Ovary (tissue), 10 donors: ENCODE measurements at places on chromosomes 6 and 20. TPM values are rescaled to one million over a fixed set of nuclear protein-coding genes. Genes with fewer than 3 reads are reported as not detected.
A peak's percentile ranks its signal among the peaks of the same experiment; 100 is the strongest.

Gene EPPIN
- not detected for total RNA-seq

GRCh38 chr6:130513770-130514169 lies 148.0 kb downstream of the TMEM200A start:
- H3K36me3 ChIP-seq = no peaks in the 10 kb centered on the region
- H3K4me3 ChIP-seq = no peak overlapping the region
- no peak overlapping the region for H3K27ac ChIP-seq
- peaks cover 1% of the 10 kb centered on the region for H3K4me1 ChIP-seq

GRCh38 chr20:60559462-60559861 lies 601.2 kb downstream of the CDH26 start:
- H3K4me1 ChIP-seq = no peaks in the 10 kb centered on the region
- no peaks in the 10 kb centered on the region for H3K36me3 ChIP-seq
- no peak for DNase-seq
- no peak overlapping the region for H3K27ac ChIP-seq

DNA sequence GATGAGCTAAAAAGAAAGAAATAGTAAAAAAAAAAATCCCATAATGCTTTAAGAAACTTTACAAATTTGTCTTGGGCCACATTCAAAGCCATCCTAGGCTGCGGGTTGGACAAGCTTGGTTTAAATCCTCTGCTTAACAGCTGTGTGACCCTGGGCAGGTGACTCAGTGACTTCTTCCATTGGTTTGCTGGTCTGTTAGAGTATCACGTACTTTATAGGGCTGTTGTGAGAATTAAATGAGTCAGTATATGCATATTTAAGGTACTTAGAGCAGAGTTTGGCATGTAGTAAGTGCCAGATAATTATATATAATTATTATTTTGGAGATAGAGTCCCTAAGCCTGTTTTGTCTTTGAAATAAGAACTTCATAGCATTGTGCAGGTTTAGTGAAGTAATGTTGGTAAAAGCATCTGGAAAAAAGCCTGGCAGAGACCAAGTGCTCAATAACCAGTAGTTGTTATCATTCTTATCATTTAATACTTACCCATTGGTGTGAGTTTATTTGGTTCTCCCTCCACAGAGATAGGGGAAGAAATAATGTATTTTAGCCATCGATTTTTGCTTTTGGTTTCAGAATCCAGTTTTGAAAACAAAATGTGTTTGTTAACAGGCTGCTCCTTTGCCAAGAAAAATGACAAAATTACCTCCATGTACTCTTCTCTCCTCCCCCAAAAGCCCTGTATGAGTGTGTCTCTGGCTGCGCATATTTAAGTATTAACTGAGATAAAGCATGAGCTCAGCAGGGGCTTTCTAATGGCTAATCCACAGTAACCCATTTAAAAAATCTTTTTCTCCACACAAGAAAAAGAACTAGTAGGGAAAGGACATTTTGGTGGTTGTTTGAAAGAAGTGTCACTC lies 67.2 kb downstream of the FOXO3 start:
- no peaks in the 10 kb centered on the region for H3K36me3 ChIP-seq
- DNase-seq = no peak
- no peak overlapping the region for H3K27ac ChIP-seq

DNA sequence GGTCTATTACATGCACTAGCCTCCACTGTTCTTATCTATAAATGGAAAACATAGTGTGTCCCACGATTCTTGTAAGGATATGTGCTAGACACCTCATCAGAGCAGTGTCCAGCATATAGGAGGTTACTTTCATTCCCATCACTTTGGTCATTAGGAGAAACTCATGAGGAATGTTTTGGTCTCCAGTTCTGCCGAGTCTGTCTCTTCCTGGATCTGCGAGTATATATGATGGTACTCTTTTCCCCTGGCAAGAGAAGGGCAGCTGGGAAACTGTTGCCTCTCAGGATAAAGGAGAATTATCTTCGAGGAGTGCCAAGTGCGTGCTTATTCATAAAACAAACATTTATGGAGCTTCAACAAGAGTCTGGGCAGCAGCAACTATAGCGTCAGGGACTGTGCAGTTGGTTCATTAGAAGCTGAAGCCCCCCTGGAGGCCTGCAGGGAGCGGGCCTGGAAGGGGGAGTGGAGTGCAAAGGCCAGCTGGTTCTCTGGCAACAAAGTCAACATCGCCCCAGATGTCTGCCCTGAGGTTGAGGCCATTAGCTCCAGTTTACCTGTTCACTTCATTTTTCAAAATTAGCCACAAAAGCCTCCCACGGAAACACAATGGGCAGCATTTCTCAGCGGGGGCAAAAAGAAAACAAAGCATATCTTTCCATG lies 811.9 kb downstream of the MAFB start:
- no peaks in the 10 kb centered on the region for H3K36me3 ChIP-seq
- H3K4me1 ChIP-seq = peaks cover 7% of the 10 kb centered on the region
- peak; percentile 30 for DNase-seq
- H3K4me3 ChIP-seq = no peak overlapping the region

GRCh38 chr6:111550195-111550594 lies 55.5 kb downstream of the TRAF3IP2 start:
- no peaks in the 10 kb centered on the region for H3K27me3 ChIP-seq
- H3K36me3 ChIP-seq = no peaks in the 10 kb centered on the region
- H3K4me1 ChIP-seq = peaks cover 14% of the 10 kb centered on the region
- H3K4me3 ChIP-seq = no peak overlapping the region
- no peak for DNase-seq

Gene CAP2
- 2.0 TPM for total RNA-seq
